ENCODE measurements at places on chromosomes 1 and 21. TPM values are rescaled to one million over a fixed set of nuclear protein-coding genes. Genes with fewer than 3 reads are reported as not detected.

DNA sequence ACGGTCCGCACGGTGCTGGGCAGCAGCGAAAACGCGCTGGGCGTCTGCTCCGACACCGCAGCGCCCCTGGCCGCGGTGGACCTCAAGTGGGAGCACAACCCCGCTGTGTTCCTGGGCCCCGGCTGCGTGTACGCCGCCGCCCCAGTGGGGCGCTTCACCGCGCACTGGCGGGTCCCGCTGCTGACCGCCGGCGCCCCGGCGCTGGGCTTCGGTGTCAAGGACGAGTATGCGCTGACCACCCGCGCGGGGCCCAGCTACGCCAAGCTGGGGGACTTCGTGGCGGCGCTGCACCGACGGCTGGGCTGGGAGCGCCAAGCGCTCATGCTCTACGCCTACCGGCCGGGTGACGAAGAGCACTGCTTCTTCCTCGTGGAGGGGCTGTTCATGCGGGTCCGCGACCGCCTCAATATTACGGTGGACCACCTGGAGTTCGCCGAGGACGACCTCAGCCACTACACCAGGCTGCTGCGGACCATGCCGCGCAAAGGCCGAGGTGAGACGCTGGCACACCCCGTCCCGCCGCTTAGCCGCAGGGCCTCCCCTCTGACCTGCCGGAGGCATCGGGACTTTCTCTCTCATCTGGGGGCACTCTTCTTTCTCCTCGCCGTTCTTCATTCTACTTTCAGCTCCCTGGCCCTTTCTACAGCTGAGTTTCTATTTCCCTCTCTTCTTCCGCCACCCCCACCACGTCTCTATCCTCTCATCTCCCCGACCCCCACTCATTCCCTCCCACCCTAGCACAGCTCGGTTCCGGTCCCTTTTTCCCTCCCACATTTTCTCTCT, 1.0 kb downstream of the NPR1 start:
- peaks cover 4% of the 10 kb centered on the region for H3K27me3 ChIP-seq
- no peak for DNase-seq
- H3K27ac ChIP-seq: peak overlapping the region; percentile 60

GRCh38 chr1:114986286-114986685, 43.3 kb upstream of the TSHB start:
- H3K36me3 ChIP-seq: no peaks in the 10 kb centered on the region
- H3K4me3 ChIP-seq: no peak overlapping the region
- H3K4me1 ChIP-seq: peaks cover 4% of the 10 kb centered on the region
- DNase-seq: no peak

DNA sequence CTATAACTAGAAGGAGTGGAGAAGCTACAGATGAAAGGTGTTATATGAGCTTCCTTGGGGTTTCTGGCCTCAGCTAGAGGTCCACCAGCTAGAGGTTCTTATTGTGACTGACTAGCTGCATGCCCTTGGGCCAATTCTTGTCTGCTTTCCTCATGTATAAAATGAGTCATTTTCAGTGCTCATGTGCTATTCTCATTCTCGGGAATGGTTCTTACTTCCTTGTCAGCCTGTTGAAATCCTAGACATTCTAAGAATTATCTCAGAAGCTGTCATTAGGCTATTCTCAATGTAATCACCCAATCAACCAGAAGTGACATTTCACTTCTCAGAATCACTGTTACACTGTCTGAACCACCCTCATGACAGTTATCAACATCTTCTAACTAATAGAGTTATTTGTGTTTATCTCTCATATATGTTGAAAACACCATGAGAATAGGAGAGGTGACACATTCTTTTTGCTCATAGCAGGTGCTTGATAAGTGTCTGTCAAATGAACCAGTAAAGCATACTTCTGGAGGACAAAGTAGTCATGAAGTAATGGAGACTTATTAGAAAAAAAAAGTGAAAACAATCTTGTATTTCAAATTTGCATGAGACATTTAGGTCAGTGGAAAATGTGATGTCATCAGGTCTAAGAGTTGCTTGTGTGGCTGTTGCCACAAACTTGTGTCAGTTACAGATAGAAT, 122.8 kb upstream of the IVNS1ABP start:
- no peaks in the 10 kb centered on the region for H3K36me3 ChIP-seq
- H3K27ac ChIP-seq: peak overlapping the region; percentile 34
- H3K27me3 ChIP-seq: no peaks in the 10 kb centered on the region
- H3K4me1 ChIP-seq: peaks cover 12% of the 10 kb centered on the region

- no peak for DNase-seq
- no peaks in the 10 kb centered on the region for H3K4me1 ChIP-seq
- no peaks in the 10 kb centered on the region for H3K27me3 ChIP-seq
- no peak overlapping the region for H3K4me3 ChIP-seq
Observed at GRCh38 chr1:244768186-244768585, 67.3 kb upstream of the COX20 start.

GRCh38 chr1:119435052-119435451, 20.1 kb downstream of the HSD3B2 start:
- H3K4me3 ChIP-seq: no peak overlapping the region
- H3K27me3 ChIP-seq: no peaks in the 10 kb centered on the region
- no peak for DNase-seq

DNA sequence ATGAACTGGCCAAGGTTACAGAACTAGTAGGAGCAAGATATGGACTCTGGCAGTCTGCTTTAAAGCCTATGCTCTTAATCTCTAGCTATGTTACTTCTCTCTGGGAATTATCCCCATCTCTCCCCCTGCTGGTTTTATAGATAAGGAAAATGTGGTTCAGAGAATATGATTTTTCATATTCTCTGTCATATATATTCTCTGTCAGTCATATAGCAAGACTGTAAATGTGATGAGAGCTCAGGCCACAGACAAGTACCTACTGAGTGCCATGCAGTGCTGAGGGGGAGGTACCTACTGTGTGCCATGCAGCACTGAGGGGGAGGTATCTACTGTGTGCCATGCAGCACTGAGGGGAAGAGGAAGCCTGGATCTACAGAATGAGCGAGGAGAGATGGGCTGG, 220.3 kb upstream of the FGGY start:
- H3K27ac ChIP-seq: no peak overlapping the region
- no peaks in the 10 kb centered on the region for H3K4me1 ChIP-seq
- no peaks in the 10 kb centered on the region for H3K36me3 ChIP-seq
- H3K4me3 ChIP-seq: no peak overlapping the region
- no peaks in the 10 kb centered on the region for H3K27me3 ChIP-seq
- no peak for DNase-seq

Gene PLA2G2D
- total RNA-seq: not detected

- no peak overlapping the region for H3K27ac ChIP-seq
- H3K27me3 ChIP-seq: no peaks in the 10 kb centered on the region
- H3K36me3 ChIP-seq: no peaks in the 10 kb centered on the region
- no peak for DNase-seq
- H3K4me3 ChIP-seq: no peak overlapping the region
Observed at GRCh38 chr1:91221017-91221416, 183.6 kb downstream of the HFM1 start.

DNA sequence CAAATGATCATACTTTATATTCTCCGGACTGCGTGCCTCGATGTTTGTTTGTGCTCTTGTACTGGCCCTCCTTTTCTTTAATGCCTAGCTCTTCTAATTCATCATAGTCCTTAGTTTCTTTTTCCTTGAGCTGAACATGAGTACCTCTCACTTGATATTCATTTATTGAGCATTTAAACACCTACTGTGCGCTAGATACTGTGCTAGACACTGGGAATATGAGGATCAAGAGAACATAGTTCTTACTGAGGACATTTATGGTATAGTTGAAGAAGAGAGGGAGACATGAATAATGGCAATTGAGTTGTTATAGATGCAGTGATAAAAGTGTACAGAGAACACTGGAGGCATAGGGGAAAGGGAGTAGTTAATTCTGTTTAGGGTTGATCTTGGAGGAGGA, 22.0 kb downstream of the SUCO start:
- H3K36me3 ChIP-seq: peaks cover 6% of the 10 kb centered on the region
- no peaks in the 10 kb centered on the region for H3K27me3 ChIP-seq
- no peak overlapping the region for H3K27ac ChIP-seq
- no peak overlapping the region for H3K4me3 ChIP-seq
- H3K4me1 ChIP-seq: peaks cover 4% of the 10 kb centered on the region

GRCh38 chr1:1043411-1043810, 23.5 kb downstream of the AGRN start:
- no peak for DNase-seq
- peaks cover 14% of the 10 kb centered on the region for H3K4me1 ChIP-seq
- no peaks in the 10 kb centered on the region for H3K27me3 ChIP-seq
- H3K4me3 ChIP-seq: no peak overlapping the region
- H3K27ac ChIP-seq: no peak overlapping the region

DNA sequence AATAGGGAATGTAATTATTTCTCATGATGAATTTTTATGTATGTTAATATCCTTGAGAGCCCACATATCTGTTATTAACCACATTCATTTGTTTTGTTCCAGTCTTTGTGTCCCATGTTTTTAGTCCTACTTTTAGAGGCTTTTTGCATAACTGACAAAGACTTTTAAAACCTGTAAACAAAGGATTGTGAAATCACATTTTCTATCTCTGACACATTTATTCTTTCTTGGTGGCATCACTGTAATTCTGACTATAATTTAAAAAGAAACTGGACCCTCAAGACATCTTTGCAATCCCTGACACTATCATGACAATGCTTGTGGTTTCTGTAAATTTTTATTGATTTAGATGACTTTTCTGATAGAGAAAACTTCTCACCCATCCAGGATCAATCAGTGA, 313.1 kb downstream of the SIPA1L2 start:
- peak overlapping the region; percentile 74 for H3K27ac ChIP-seq
- H3K27me3 ChIP-seq: no peaks in the 10 kb centered on the region
- peaks cover 4% of the 10 kb centered on the region for H3K4me1 ChIP-seq
- H3K4me3 ChIP-seq: no peak overlapping the region
- no peaks in the 10 kb centered on the region for H3K36me3 ChIP-seq
- no peak for DNase-seq

GRCh38 chr1:2645143-2645542, 12.3 kb upstream of the MMEL1 start:
- H3K27me3 ChIP-seq: peaks cover 8% of the 10 kb centered on the region
- no peak overlapping the region for H3K4me3 ChIP-seq
- no peak for DNase-seq
- H3K27ac ChIP-seq: no peak overlapping the region
- no peaks in the 10 kb centered on the region for H3K36me3 ChIP-seq
- H3K4me1 ChIP-seq: peaks cover 20% of the 10 kb centered on the region

DNA sequence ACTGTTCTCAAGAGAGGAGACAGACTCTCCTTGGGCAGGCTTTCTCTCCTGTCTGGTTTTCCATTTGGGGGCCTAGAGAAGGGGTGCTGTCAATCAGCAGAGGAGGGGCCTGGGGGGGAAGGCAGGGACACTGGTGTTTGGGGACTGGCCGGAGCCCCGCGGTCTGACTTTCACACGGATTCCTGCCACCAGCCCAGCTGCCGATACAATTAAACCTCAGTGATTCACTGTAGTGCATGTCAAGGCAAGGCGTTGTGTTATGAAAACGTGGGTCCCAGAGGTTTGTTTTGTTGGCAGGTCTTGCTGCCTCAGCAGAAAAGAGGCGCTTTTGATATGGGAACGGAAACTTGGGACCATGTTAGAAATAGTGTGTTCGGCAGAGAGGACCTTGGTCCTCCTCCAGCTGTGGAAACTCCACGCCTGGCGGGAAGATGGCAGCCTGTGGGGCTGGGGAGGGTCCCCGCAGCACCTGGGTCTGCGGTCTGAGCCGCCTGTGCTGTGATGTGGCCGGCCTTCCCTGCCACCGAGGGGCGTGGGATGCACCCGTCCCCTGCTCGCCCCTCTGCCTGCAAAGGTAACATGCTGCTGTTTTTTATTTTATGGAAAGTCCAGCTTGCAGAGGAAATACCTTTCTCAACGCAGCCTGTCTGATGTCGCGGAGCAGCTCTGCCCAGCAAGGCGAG, 47.6 kb downstream of the SPSB1 start:
- H3K4me1 ChIP-seq: peaks cover 91% of the 10 kb centered on the region
- peak overlapping the region; percentile 86 for H3K27ac ChIP-seq
- DNase-seq: no peak
- peak overlapping the region; percentile 16 for H3K4me3 ChIP-seq
- H3K36me3 ChIP-seq: no peaks in the 10 kb centered on the region
- H3K27me3 ChIP-seq: no peaks in the 10 kb centered on the region

DNA sequence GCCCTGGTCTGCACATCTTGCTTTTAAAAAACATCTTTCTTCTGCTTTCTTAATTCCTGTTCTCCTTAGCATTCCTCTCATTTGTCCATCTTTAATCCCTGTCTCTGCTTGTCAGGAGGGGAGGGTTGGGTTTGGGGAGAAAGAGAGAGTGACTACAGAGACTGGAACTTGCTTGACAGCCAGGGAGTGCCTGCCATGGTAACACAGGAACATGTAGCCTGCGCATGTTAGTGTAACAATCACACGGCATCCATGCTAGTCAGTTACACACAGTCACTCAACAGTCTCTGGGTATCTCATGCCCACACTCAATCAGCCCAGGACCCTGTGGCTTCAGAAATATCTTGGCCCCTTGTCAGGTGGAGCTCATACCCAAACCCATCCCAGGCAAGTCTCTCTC, 818 bp upstream of the TFAP2E start:
- DNase-seq: no peak
- H3K4me1 ChIP-seq: peaks cover 59% of the 10 kb centered on the region
- peaks cover 7% of the 10 kb centered on the region for H3K27me3 ChIP-seq
- no peaks in the 10 kb centered on the region for H3K36me3 ChIP-seq
- H3K4me3 ChIP-seq: no peak overlapping the region

DNA sequence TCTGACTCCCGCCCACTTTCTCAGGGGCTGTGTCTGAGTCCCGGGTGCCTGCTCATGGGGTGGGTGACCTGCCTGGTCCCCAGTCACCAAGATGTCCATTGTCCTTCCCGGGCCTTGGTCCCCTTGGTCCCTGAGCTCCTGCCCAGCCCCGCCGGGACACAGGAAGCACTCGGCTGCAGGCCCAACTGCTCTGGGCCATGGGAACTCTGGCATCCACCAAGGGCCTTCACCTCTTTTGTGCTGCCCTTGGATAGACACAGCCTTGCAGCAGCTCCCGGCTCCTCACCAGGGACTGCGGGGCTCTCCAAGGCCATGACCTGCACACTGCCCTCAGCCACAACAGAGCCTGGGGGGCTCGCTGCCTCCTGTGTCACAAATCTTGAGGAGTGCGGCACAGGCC, 22.1 kb upstream of the MX1 start:
- H3K27ac ChIP-seq: no peak overlapping the region
- no peak overlapping the region for H3K4me3 ChIP-seq
- H3K27me3 ChIP-seq: no peaks in the 10 kb centered on the region
- H3K4me1 ChIP-seq: peaks cover 8% of the 10 kb centered on the region
- H3K36me3 ChIP-seq: no peaks in the 10 kb centered on the region
- no peak for DNase-seq

DNA sequence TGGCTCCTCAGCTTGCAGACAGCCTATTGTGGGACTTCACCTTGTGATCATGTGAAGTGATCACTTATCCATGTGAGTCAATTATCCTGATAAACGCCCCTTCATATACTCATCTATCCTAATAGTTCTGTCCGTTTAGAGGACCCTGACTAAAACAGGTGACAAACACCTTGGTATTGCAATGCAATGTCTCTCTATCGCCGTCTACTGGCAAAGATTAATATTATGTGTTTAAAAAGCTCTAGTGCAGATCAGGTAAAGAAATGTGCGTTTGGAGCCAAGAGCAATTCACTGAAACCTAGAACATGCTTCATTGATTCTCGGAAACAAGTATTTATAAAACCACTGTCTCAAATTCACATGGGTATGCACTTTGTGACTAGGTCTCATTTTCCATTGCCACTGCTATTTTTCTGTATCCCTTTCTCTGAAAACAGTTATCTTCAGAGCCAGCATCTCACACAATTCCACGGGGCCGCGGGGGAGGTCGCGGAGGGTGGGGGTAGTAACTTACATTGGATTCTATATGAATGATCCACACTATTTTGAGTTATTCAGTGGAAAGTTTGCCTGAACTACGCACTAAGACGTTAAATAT, 554.6 kb upstream of the NCAM2 start:
- no peaks in the 10 kb centered on the region for H3K4me1 ChIP-seq
- H3K4me3 ChIP-seq: no peak overlapping the region
- DNase-seq: no peak
- H3K27ac ChIP-seq: no peak overlapping the region
- H3K36me3 ChIP-seq: no peaks in the 10 kb centered on the region
